CMK (cell line): ENCODE measurements at places on chromosomes 5 and 9.

DNA sequence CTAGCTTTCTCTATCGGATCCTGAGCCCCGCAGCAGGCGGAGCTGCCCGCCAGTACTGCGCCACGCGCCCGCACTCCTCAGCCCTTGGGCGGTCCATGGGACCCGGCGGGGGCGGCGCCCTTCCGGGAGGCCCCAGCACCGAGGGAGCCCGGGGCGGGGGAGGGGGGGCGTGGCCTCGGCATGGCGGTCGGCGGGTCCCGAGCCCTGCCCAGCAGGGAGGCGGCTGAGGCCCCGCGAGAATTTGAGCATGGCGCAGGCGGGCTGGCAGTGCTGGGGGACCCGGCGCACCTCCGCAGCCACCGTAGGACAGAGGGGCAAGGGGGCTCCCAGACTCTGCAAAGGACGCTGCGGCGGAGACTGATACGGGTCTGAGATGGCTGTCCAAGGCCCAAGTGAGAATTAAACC, 6.8 kb downstream of the ZDHHC11B start:
- DNase-seq, result no peak

DNA sequence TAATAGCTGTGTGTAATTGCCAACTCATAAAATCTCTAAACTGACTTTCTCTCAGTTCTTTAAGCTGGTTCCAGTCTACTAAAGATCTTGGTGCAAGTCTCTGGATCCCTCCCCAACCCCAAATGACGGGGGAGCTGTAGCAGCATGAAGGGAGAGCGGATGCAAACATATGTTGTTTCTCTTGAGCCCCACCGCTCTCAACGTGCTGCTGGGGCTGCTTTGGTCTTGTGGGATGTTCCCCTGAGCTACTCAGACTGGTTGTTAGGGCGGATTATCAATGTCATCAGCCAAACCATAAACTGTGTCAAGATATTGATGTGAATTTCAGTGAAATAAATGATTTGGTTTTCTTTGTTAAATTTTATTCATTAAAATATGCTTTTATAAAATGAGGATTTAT, 40.9 kb upstream of the APC start:
- DNase-seq, result no peak

DNA sequence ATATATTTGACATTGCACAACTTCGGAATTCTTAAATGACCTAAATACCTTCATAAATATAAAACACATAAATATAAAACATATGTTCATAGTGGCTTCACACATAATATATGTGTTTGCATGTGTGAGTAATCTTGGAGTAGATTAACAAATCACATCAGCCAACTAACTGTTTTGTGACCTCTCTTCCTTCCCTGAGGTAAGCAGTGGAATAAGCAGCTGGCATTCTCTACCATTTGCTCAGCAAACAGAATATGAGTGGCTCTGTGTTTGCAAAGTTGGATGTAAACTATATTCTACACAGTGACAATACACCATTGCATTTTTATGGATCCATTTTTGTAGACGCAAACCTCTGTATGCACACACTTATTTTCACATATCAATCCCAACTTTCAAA, 189.9 kb downstream of the ACER2 start:
- DNase-seq, result no peak

- DNase-seq, result no peak
These were observed 339.6 kb downstream of the TRIM36 start for GRCh38 chr5:114830114-114830513.

DNA sequence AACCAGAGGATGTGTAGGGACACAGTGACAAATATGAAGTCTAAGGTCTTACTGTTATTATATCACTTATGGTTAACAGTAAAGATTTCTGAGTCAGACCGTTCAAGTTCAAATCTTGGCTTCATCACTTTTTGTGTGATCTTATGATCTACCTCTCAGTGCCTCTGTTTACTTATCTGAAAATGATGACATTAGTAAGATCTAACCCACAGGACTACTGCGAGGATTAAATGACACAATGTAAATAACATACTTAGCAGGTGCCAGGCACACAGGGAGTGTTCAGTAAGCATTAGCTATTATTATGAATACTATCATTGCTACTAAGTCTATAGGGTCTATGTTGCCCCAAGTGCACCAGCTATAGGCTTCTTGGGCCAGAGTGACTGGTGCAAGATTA, 2.0 kb downstream of the IRF1 start:
- DNase-seq, result no peak

GRCh38 chr5:148897842-148898241, 71.4 kb downstream of the ADRB2 start:
- DNase-seq, result no peak

DNA sequence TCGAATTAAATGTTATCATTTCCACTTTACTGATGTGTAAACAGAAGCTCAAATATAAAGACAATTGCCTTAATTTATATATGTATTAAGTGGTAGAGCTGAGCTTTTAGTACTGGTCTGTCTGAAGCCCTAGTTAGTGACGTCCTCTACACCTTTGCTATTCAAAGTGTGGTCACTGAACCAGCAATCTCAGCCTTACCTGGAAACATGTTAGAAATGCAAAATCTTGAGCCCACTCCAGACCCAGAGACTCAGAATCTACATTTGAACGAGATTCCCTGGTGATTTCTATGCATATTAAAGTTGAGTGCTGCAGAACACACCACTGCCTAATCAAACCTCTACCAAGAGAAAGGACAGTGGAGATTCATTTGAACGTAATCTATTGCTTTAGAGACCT, 88.3 kb upstream of the MPDZ start:
- no peak for DNase-seq

DNA sequence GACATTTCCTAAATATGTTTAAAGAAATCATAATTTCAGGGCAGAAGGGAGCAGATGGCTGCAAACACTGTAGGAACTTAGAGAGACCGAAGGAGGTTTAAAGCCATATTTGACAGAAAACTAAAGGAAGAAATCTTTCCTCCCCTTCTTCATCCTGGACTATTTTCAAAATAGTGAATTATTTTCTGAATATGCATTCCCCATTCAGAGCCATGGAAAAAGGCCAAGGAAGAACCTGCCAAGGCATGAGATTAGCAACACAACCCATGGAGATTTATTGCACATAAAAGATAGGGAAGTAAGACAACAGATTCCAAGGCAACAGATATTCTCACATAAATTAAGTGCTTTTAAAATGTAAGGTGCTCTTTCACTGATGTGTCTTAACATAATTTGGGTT, 233.3 kb upstream of the ADAMTS16 start:
- no peak for DNase-seq

GRCh38 chr9:25261445-25261844, 416.8 kb downstream of the TUSC1 start:
- DNase-seq, result no peak

DNA sequence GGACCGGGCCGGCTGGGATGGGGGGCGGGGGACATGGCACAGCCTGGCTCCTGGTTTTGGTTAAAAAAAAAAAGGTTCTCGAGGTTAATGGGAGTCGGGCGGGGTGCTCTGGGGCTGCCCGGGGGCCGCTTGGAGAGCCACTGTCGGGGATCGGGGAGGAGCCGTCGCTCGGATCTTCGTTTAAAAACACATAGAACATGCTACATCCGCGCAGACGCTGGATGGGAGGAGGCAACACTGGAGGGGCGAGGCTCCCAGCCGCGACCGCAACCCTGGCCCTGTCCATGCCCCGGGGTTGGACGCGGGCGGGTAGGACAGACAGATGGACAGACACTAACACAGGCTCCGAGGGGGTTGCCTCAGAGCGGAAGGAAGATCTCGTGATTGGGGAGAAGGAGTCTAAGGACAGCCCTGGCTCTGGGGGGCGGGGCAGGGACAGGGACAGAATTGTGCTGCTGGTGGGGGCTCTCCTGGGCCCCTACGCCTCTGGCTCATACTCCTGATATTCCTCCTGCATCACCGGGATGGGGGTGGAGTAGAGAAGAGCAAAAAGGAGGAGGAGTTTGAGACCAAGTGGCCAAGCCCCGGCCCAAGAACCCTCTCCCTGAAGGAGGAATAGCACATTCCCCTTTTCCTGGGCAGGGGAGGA, 9.9 kb downstream of the SNCB start:
- peak; percentile 5 for DNase-seq

GRCh38 chr9:14245901-14246525, 67.9 kb downstream of the NFIB start:
- DNase-seq, result no peak

GRCh38 chr9:130026583-130027340, 16.2 kb downstream of the FNBP1 start:
- no peak for DNase-seq

GRCh38 chr9:100309992-100310391, 42.8 kb downstream of the TEX10 start:
- DNase-seq, result no peak

- no peak for DNase-seq
These were observed 26.1 kb upstream of the CPEB4 start for GRCh38 chr5:173862047-173862477.

DNA sequence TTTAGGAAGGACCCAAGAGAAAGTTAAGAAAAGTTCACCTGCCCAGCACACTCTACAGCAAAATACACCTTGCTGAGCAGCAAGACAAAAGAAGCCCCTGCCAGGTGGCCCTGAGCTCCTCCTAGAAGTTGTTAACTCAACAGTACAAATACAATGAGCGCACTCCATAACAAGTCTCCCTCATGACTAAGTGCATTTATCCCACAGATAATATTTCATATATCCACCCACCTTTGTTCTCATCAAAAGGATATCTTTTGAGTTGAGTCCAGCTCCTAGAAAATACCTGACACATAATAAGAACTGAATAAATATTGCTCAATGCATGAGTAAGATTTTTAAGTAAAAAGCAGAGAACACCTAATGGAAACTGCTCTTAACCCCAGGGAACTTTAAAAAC, 73.3 kb downstream of the ABCA1 start:
- DNase-seq, result no peak

GRCh38 chr5:159187719-159188118, 21.6 kb downstream of the RNF145 start:
- no peak for DNase-seq

GRCh38 chr9:33297432-33297831, 7.1 kb downstream of the NFX1 start:
- no peak for DNase-seq

- DNase-seq, result no peak
These were observed 781.2 kb downstream of the TLE4 start for GRCh38 chr9:80352967-80353366.

DNA sequence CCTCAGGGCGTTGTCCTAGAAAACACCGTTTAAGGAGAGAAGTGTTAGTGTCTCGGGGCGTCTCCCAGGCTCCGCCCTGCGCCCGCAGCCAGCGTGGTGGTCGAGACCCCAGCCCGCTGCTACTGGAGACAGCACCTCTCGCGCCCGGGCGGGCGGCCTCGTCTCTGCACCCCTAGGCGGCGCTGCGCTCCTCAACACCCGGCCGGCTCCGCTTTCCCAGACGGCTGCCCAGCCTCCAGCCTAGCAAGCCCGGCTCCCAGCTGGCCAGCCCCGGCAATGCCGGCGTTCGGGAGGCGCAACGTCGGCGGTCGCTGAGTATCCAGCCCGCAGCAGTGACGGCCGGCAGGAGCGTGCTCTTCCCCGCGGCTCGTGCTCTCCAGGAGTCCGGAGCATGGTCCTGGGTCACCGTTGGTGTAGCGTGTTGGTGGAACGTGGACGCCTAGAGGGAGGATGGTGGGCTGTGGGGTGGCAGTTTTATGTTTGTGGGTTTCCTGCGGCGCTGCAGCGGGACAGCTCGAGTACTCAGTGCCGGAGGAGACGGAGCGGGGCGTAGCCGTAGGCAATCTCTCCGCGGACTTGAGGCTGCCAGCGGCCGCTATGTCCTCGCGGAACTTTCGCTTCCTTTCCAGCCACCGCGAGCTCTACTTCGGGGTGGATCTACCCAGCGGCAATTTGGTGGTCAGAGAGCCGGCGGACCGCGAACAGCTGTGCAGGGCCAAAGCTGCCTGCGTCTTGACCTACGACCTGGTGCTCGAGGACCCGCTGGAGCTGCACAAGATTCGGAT, 536 bp downstream of the PCDHAC1 start:
- no peak for DNase-seq

GRCh38 chr5:135013445-135013844, 20.6 kb downstream of the PITX1 start:
- no peak for DNase-seq

DNA sequence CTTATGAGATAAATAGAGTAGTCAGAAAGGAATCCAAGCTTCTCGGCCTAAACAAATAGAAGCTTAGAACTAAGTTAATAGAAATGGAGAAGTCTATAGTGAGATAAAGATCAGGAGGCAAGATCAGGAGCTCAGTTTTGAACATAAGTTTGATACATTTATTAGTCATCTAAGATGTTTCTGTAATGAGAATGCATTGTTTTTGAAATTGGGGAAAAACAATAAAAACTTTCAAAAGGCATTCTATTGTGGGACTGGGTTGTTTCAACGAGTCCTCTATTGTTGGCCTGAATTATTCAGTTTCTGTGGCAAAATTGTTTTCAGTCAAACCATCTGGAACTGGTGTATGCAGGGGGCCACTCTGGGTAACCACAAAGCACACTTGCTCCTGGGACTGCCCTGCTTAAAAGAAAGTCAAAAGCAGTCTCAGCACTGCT, 181.0 kb upstream of the CLINT1 start:
- DNase-seq, result no peak

DNA sequence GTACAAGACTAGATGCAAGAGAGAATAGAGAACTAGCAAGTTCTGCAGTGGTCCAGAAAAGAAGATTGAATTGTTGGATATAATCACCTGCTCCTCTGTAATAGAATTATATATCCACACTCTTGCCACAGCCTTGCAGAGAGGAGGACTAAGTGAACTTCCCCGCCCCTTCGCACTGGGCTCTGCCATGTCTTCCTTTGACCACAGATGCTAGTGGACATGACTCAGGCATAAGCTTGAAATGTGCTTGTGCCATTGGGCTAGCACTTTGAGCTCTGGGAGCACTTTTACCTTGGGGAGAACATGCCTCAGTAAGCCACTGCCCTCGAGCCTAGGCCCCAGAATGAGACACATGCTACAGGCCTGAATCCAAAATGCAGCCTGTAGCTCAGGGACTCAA, 113.5 kb upstream of the RASA1 start:
- no peak for DNase-seq

DNA sequence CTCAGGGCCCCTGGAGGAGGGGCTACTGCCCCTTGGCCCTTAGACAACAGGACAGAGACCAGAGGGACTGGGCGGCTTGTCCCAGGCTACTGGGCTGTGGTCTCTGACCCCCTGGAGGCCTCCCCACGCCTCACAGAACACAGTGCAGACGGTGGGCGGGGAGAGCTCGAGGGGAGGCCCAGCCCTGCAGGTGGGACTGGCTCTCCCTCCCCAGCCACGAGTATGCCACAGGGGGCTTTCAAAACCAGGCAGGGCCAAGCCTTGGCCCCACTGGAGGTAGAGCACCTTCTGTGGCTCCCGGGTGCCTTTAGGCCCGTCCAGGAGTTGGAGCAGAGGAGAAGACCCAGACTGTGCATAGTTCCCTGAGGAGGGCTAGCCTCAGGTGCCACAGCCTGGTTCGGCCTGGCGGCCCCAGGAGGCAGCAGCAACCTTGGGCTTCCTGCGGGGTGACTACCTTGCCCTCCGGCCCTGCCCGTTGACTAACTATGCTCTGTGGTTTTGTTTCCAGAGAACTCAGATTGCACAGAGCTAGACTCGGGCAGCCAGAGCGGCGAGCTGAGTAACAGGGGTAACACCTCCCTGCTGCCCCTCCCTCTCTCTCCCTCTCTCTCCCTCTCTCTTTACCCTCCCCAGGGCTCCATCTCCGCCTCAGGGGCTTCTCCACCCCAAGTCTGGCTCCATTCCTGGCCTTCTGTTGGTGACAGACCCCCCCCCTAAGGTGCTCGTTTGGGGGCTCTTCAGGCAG, 15.5 kb downstream of the CARD19 start:
- DNase-seq, result no peak
